ENCODE measurements at places on chromosomes 13 and 19. TPM values are rescaled to one million over a fixed set of nuclear protein-coding genes. Genes with fewer than 3 reads are reported as not detected.

GRCh38 chr13:35794734-35795389 lies 318.4 kb upstream of the MAB21L1 start:
- DNase-seq: no peak
- H3K27me3 ChIP-seq: no peaks in the 10 kb centered on the region
- no peaks in the 10 kb centered on the region for H3K4me1 ChIP-seq
- no peaks in the 10 kb centered on the region for H3K36me3 ChIP-seq
- H3K4me3 ChIP-seq: no peak overlapping the region
- peak overlapping the region; percentile 58 for H3K27ac ChIP-seq

DNA sequence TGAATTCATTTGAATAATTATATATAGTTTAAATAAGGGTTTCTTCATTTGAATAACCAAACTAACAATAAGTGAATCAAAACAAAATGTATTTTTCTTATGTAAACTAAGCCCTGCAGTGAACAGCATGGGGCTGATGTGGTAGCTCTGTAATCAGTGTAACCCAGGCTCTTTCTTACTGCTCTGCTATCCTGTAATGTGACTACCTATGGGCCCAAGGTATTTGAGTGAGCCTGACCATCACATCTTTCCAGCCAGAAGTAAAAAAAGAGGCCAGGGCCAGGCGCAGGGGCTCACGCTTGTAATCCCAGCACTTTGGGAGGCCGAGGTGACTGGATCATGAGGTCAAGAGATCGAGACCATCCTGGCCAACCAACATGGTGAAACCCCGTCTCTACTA lies 494.6 kb downstream of the DCT start:
- H3K4me3 ChIP-seq: no peak overlapping the region
- DNase-seq: no peak
- no peaks in the 10 kb centered on the region for H3K4me1 ChIP-seq
- no peaks in the 10 kb centered on the region for H3K36me3 ChIP-seq

- H3K27me3 ChIP-seq: no peaks in the 10 kb centered on the region
- no peak overlapping the region for H3K27ac ChIP-seq
- H3K4me1 ChIP-seq: no peaks in the 10 kb centered on the region
- H3K4me3 ChIP-seq: no peak overlapping the region
- DNase-seq: no peak
Observed at GRCh38 chr19:13892870-13893269, 13.0 kb downstream of the BRME1 start.

- DNase-seq: no peak
- peaks cover 3% of the 10 kb centered on the region for H3K4me1 ChIP-seq
- H3K36me3 ChIP-seq: no peaks in the 10 kb centered on the region
- no peak overlapping the region for H3K4me3 ChIP-seq
- H3K27me3 ChIP-seq: no peaks in the 10 kb centered on the region
- peak overlapping the region; percentile 71 for H3K27ac ChIP-seq
Observed at GRCh38 chr13:97278435-97279411, 56.6 kb downstream of the MBNL2 start.

DNA sequence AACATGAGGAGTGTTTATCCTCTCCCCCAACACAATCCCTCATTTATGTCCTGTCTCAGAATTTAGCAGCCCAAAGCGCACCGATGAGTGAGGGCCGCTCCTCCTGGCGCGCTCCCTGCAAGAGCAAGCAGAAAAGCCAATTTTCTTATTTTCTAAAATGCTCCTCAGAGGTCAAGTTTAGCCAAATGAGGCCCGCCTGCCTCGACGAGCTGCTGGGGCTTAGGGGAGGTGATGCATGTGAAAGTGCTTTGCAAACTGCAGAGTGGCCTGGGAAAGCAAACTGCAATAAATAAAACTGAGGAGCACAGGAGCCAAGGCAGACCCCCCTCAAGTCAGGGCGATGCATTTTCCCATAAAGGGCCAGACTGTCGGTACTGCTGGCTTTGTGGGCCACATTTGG lies 29.0 kb downstream of the CAPS start:
- H3K27ac ChIP-seq: no peak overlapping the region
- no peaks in the 10 kb centered on the region for H3K27me3 ChIP-seq
- no peaks in the 10 kb centered on the region for H3K36me3 ChIP-seq
- H3K4me3 ChIP-seq: no peak overlapping the region

DNA sequence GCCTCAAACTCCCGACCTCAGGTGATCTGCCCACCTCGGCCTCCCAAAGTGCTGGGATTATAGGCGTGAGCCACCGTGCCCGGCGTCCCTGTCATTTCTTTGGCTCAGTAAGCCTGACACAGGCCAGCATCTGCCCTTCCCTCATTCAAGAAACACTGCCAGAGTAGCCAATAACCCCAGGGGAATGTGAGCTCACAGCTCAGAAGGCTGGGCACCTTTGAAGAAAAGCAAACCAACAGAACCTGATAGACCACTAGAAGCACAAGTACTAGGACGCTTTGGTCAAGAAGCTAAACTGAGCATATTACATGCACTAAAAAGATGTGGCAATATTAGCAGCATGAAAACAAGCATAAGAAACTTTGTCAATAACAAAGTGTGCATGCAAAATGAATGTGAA lies 14.2 kb downstream of the SIGLEC5 start:
- DNase-seq: no peak
- H3K27ac ChIP-seq: no peak overlapping the region
- no peak overlapping the region for H3K4me3 ChIP-seq
- H3K36me3 ChIP-seq: no peaks in the 10 kb centered on the region
- no peaks in the 10 kb centered on the region for H3K4me1 ChIP-seq

DNA sequence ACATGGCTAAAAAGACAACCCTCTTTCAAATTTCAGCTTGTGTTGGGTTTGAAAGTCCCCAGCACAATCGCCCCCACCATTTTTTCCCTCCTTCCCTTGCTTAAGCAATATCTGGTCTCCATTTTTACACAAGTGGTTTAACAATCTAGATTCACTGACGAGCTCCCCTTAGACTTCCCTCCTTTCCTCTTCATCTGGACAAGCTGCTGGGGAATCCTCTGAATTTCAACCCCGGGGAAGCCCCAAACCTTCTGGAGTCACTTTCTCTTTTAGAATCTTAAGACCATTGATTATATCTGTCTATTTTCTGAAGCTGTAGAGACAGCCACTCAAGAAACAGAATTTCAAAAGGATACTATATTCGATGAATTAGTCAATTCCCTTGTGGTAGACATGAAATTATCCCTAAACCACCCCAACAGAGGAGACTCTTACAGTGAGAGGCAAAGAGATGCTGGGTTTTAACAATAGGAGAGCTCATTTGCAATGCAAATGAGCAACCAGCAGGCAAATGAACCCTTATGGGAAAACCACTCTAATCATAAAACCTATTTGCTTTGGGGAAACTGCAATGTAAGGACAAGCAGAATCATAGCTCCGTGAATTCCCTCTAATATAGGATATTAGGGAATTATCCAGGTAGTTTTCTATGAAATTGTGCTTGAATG lies 78.9 kb downstream of the TEX26 start:
- no peaks in the 10 kb centered on the region for H3K4me1 ChIP-seq
- no peak overlapping the region for H3K27ac ChIP-seq
- H3K36me3 ChIP-seq: no peaks in the 10 kb centered on the region
- no peak for DNase-seq
- H3K27me3 ChIP-seq: no peaks in the 10 kb centered on the region
- H3K4me3 ChIP-seq: no peak overlapping the region

DNA sequence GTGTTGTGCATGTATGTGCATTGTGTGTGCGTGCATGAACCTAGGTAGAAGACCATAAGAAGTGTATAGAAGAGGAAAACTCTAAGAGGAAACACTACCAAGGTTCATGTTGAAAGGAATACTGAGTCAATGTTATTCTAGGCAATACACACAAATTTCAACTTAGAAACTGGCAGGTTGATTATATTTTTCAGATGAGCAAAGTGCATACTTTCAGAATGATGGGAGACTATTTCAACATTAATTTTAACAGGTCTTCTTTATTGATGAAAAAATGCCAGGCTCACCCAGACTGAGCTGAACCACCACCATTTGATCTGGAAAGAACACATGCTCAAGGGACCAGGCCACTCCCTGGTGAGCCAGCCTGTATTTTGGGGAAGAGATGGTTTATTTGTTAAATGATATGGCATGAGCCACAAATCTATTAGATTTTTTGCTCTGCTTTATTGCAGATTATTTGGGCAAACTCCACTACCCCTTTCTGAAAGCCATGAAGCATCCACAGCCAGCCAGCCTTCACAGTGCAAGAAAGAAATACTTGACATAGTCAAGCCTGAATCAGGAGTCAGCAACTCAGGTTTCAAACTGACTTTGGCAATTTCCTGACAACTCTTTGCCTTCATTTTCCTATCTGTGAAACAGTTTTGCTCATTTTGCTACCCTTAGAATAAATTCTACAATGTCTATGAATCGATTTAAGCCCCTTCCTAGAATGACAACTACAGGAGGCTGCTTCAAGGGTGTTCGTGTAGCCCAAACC lies 368.9 kb downstream of the COG6 start:
- no peak overlapping the region for H3K4me3 ChIP-seq
- H3K4me1 ChIP-seq: no peaks in the 10 kb centered on the region
- no peak overlapping the region for H3K27ac ChIP-seq
- DNase-seq: no peak
- H3K27me3 ChIP-seq: no peaks in the 10 kb centered on the region

DNA sequence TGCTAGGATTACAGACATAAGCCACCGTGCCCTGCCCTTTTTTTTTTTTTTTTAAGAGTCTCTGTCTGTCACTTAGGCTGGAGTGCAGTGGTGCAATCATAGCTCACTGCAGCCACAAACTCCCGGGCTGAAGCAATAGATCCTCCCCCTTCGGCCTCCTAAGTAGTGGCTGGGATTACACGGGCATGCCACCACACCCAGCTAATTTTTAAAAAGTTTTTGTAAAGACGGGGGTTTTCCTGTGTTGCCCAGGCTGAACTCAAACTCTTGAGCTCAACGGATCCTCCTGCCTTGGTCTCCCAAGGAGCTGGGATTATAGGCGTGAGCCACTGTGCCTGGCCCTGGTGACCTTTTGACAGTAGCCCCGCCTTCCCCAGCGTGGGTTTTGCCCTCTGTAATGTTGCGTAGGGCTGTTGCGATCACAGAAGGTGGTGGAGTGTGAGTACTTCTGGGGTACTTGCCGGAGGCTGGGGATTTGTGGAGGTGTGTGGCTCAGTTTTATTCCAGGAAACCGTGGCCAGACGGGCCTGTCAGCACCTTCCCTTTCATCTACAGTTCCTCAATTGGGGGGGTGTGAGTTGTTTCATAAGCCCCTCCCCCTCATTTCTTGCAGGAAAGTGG lies 11.6 kb upstream of the RETN start:
- no peaks in the 10 kb centered on the region for H3K27me3 ChIP-seq
- H3K27ac ChIP-seq: no peak overlapping the region
- H3K4me1 ChIP-seq: no peaks in the 10 kb centered on the region
- no peaks in the 10 kb centered on the region for H3K36me3 ChIP-seq
- H3K4me3 ChIP-seq: no peak overlapping the region

DNA sequence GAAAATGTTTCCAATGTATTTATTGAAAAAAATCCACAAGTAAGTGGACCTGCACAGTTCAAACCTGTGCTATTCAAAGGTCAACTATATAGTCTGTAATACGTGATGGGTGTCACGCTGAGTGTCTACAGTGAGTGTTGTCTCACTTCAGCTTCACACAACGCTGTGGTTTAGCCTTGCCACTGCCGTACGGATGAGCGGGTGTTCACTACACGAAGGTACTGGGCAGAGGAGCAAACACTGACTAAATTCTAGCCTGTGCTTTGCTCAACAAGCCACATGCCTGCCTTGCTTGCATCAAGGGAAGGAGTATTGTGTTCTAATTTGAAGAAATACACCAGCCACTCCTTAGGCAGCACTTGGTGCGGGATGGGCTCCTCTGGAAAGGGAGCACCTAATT lies 3.4 kb upstream of the FFAR3 start:
- no peaks in the 10 kb centered on the region for H3K36me3 ChIP-seq
- no peak overlapping the region for H3K4me3 ChIP-seq
- no peak for DNase-seq
- H3K27ac ChIP-seq: no peak overlapping the region
- H3K4me1 ChIP-seq: no peaks in the 10 kb centered on the region
- H3K27me3 ChIP-seq: no peaks in the 10 kb centered on the region

- no peak overlapping the region for H3K27ac ChIP-seq
- no peak overlapping the region for H3K4me3 ChIP-seq
Observed at GRCh38 chr13:64709079-64709478, 2521.1 kb downstream of the PCDH9 start.

KLHL1 gene
- not detected for total RNA-seq

PNMA8B gene
- total RNA-seq: 2.2 TPM
